ENCODE measurements at places on chromosomes 11 and 22.

DNA sequence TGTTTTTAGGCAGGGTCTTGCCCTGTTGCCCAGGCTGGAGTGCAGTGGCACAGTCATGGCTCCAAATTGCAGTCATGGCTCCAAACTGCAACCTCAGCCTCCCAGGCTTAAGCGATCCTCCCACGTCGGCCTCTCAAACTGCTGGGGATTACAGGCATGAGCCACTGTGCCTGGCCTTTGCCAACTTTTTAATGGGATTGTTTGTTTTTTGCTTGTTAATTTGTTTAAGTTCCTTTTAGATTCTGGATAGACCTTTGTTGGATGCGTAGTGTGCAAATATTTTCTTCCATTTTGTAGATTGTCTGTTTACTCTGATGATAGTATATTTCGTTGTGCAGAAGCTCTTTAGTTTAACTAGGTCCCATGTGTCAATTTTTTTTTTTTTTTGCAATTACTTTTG is 10.0 kb upstream of the SCGB1D1 start:
- no peak for ATAC-seq

GRCh38 chr11:5369789-5370188 is 13.8 kb upstream of the OR51M1 start:
- ATAC-seq, result no peak

DNA sequence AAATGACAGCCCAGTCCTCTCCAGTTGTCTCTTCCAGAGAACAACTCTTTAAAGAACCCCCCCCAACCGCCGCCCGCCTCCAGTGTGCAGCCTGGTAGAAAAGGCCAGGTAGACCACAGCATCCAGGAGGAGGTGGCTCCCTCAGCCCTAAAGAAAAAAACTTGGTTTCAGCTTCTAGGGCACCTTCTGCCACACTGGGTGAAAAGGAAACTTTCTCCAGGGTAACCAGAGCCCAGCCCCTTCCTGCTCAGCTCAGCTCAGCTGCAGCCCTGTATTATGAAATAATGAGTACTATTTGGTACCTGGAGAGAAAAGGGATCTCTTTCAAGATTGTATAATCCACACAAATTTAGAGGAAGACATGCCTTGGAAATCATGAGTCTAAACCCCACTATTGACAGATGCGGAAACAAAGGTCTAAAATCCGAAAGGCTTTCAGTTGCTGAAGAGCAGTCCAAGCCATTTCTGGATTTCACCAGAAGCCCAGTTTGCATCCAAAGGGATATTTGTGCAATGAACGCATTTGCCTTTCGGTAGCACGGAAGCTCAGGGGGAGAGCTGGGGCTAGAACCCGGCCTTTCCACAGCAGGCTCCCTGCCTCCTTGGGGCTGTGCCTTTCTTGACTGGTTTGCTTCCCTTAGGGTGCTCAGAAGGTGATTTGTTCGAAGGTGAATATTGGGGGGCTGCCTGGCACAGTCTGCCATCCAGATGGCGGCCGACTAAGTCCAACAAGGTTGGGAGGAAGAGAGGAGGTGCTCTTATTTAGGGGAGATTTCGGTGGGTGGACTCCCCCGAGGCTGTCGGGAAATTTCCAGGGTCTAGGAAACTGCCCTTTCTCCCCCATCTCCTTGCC is 3.3 kb downstream of the FXYD6 start:
- no peak for ATAC-seq

GRCh38 chr11:38252620-38253019 is 1654.6 kb upstream of the RAG2 start:
- ATAC-seq, result no peak

DNA sequence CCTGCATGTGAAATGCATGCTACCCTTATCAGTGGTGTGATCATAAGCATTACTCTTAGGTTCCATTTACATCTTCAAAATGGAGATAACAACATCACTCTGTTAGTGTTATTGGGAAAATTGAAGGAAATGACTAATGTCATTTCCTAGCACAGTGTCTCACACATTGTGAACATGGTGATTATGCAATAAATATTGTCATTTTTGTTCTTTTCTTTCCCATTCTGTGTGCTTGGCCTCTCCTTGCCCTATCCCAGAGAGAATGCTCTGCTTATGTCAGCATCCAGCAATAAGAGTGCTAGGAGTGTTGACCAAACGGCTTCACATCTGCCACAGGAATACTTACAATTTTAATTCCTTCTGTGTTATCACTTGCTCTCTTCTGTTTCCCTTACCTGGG is 1024.1 kb upstream of the CCDC90B start:
- ATAC-seq, result no peak

DNA sequence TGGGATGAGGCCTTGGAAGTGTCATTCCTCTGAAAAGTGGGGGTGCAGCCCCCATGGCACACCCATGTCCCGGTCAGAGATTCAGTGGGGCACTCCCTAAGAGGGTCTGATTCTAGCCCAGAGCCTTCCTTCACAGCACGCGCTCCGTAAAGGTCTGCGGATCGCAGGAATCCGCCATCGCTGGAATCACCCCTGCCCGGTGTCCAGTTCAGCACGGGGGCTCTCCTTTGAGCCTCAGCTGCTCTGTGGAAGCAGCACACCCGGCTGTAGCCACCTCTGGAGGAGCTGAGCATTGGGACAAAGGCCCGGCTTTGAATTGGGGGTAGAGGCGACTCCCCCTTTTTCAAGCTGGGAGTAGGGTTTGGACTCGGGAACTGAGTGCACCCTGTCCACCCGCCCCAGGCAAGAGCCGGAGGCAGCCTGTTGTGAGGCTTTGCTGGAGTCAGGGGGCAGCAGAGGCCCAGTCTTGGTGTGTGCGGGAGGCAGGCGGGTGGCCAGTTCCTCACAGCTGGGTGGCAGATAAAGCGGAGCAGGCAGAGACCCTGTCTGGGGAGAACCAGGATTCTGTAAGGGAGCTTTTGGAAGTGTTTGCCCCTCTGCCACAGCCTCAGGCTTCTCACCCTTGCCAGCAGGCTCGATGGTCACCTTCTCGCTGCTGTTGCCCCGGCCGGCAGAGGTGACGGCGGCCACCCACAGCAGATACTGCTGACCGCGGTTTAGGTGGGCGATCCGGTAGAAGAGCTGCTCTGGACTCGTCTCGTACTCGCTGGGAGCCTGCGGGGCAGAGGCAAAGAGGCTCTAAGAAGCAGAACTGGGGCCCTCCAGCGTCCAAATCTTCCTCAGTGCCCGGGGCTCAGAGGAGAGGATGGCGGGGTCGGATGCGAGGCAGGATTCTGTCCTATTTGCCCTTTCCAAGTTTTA is 115.9 kb downstream of the CEP164 start:
- peak; percentile 43 for ATAC-seq

Measured in activated CD4-positive, CD25-positive, alpha-beta regulatory T cell treated with anti-CD3 and anti-CD28 coated beads, Interleukin-2, amount 50 U/mL, for 24 hours (primary cell).